ENCODE measurements at places on chromosomes 2 and 18. TPM values are rescaled to one million over a fixed set of nuclear protein-coding genes. Genes with fewer than 3 reads are reported as not detected.

- DNase-seq: peak; percentile 73
Observed at GRCh38 chr2:48905696-48906095, 150.2 kb upstream of the LHCGR start.

- no peak for DNase-seq
Observed at GRCh38 chr2:195092341-195092740, 564.7 kb upstream of the SLC39A10 start.

- DNase-seq: no peak
Observed at GRCh38 chr2:101809698-101810097, 112.2 kb downstream of the MAP4K4 start.

DNA sequence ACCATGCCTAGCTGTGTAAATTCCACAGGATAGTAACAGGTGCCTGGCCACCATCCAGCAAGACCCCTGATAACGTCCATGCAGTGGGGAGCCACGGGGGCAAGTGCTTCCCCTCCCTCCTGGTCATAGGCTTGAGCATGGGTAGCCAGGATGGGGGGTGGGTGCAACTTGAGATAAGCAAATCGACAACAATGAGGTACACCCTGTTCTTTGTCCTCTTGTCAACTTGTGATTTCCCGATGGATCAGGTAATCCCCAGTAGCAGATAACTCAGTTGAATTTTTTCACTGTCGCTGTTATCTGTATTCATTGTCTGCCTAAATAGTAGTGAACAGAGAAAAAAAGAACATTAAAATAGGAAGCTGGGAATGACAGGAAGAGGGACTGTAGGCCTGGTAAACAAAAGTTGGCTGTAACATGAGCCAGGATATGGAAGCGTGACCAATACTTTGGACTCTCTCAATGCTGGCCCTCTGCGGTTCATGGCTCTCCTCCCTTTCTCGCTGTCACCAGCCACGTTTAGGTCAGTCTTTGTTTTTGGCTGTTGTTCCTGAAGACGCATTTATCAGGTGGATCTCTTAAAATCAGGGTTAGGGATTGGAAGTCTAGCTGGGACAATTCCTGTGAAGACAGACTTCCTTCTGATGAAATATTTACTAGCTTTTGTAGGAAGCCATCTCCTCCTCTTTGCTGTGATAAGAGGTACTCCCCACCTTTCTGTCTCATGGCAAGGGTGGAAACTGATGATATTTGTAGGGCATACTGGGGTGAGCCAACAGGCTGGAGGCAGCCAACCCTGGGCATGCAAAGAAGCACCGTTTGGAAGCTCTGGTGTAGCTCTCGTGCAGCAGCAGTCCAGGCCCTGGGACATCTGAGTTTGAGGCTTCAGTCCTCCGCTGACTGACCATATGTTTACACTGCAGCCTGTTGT lies 42.4 kb downstream of the TCF7L1 start:
- DNase-seq: no peak

The SCRN3 gene
- total RNA-seq: 25.0 TPM
